ENCODE measurements at places on chromosomes 5 and 9.

GRCh38 chr9:96009690-96010472 lies 134.4 kb downstream of the ERCC6L2 start:
- DNase-seq, result no peak

GRCh38 chr9:133683586-133684120 lies 47.5 kb downstream of the DBH start:
- DNase-seq, result no peak

GRCh38 chr9:99531313-99531712 lies 290.4 kb upstream of the NR4A3 start:
- DNase-seq, result no peak

DNA sequence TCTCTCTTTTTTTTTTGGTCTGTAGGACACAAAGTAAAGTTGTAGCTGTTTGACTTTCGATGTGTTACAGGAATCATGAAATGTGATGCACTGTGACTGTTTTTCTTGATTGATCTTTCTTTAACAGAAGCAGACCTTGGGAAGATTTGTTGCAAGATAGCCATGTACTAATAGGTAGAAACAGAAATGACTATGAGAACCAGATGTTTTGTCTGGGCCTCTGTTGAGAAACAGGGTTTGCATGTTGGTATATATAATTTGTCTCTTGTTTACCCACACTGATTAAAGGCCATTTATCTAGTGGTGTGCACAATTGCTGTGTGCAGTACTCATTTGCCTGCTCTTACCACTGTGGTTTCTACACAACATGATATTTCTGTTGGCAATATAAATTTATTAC lies 125.1 kb downstream of the HACD4 start:
- no peak for DNase-seq

DNA sequence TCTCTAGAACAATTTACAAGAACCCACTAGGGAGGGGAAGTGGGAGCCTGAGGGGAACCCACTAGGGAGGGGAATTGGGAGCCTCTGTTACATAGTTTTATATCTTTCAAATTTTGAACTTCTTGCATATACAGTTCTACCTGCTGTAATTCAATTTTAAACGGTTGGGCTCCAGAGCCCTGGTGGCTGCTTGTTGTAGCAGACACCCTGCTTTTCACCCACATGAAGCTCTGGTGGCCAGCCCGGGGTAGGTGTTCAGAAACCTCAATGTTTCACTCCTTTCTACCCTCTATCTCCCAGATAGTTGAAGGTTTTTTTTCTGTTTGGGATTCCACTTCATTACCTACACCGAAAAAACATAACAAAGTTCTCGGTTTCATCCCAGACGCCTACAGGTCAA lies 124.4 kb downstream of the TMEM174 start:
- no peak for DNase-seq

DNA sequence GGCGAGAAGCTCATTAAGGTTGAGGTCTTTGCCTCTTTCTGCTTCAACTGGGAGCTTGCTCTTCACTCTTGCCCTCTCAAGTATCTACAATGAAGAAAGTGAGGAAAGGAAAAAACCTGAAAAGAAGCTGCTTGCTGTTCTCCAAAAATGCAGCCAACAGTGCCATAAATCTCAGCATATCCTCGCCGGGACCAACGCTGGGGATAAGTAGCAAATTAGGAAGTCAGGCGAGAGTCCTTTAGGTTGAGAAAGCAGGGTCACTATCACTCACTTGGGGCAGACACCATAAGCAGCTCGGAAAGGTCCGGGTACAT lies 399 bp downstream of the NUP155 start:
- DNase-seq, result no peak

DNA sequence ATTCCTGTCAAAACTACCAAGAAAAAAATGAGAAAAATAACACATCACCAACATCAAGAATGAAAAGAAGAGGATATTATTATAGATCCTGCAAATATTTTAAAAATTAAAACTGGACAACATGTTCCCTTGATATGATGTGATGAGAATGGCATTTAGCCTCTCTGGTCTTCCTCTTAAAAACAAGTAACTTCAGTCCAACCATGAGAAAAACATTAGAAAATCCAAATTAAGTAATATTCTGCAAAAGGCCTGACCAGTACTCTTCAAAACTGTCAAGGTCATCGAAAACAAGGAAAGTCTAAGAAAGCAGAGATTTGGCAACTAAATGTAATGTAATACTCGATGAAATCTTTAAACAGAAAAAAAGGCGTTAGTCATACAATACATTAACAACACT lies 167.1 kb upstream of the SNX2 start:
- no peak for DNase-seq

GRCh38 chr9:6197330-6197729 lies 18.3 kb upstream of the IL33 start:
- no peak for DNase-seq

GRCh38 chr9:129414377-129414992 lies 206.4 kb downstream of the C9orf50 start:
- DNase-seq, result no peak

DNA sequence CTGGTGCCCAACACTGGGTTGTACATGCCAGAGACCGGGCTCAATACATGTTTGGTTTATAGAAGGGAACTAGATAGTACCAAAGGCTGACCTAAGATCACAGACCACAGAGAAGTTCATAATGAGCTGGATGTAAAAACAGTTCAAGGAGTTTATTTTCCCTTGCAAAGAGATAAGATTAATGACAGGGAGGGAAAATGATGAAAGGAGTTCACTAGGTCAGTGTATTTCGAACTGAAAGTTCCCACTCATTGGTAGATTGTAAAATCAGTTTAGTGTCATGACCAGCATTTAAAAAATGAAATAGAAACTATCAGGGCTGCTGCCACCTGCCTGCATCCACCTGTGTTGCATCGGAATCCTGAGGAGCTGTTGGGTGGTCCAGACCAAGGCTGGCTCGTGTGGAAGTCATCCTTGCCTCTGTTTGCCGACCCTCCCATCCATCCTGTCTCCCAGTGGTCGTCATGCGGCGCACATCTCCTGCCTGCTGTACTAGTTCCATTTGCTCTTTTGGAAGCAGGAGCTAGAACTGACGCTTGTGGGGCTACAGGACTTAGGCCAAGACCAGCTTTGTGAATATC lies 21.1 kb downstream of the TBC1D2 start:
- no peak for DNase-seq

GRCh38 chr9:35533398-35533797 lies 43.5 kb downstream of the RUSC2 start:
- no peak for DNase-seq

- no peak for DNase-seq
Observed at GRCh38 chr5:126544087-126544740, 50.8 kb downstream of the ALDH7A1 start.

GRCh38 chr5:141514330-141515133 lies 25.7 kb downstream of the PCDHGC5 start:
- no peak for DNase-seq

GRCh38 chr9:119195521-119195920 lies 173.7 kb downstream of the BRINP1 start:
- no peak for DNase-seq

GRCh38 chr9:131386281-131386680 lies 7.6 kb upstream of the PRRC2B start:
- DNase-seq, result no peak

DNA sequence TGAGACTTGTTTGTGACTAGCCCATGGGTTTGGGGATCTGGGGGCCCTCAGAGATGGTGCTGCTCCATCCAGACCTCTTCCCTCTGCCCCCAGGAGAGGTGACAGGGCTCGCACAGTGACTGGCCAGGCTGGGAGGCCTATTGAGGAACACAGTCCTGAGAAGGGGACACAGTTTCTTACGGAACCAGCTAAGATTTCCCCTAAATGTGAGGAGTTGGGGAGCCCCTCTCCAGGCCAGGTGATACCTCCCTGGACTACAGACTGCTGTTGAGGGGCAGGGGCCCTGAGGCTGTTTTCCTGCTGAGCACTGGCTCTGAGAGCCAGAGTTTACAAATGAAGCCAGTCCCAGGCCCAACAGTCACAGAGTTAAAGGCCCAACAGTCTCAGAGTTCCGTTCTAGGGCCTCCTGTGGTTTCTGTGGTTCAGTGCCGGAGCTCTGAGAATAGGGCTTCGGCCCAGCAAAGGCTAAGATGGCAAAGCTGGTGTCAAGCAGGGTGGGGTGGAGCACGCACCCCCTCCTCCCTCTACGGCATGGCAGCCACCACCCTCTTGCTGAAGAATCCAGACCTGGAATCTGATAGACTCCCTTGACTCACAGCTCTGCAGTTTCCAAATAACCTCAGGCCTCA lies 1.1 kb upstream of the SEMA4D start:
- no peak for DNase-seq

DNA sequence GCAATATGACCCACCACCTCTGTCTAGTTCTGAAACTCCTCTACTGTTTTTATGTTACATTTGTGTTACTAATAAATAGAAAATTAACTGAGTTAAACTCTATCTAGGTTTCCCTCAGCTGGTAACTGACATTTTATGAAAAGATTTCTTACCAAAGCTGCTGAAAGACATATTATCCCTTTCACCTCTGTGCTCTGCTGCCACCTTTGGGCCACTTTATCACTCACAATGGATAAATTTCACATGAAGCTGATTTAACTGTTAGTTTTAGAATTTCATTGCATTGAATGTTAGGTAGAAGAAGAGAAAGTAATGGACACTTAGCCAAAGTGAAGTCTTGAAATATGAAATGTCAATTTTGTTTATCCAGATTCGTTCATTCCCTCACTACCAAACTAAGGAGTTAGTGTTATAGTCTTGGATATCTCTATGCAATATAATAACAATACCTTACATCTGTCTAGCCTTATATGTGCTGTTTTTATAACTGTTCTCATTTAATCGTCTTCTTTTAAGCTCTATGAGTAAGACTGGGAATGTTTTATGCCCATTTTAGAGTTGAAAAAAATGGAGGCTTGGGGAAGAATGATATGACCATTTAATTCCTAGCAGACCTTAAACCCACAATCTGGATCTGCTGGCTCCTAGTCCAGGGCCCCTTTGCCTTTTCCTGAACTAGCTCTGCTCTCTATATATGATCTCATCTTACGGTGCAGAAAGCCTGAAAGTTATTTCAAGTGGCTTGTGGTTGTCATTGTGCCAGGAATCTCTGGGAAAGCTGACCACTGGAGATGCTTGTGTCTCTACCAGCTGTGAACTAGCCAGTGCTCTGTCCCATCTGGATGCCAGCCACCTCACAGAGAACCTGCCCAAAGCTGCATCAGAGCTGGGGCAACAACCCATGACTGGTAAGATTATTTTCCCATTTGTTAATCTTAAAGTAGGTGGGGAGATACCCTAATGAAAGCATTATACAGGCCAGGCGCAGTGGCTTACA lies 97.1 kb downstream of the GOLPH3 start:
- DNase-seq, result no peak

GRCh38 chr5:16957304-16958196 lies 21.5 kb upstream of the MYO10 start:
- DNase-seq, result no peak

DNA sequence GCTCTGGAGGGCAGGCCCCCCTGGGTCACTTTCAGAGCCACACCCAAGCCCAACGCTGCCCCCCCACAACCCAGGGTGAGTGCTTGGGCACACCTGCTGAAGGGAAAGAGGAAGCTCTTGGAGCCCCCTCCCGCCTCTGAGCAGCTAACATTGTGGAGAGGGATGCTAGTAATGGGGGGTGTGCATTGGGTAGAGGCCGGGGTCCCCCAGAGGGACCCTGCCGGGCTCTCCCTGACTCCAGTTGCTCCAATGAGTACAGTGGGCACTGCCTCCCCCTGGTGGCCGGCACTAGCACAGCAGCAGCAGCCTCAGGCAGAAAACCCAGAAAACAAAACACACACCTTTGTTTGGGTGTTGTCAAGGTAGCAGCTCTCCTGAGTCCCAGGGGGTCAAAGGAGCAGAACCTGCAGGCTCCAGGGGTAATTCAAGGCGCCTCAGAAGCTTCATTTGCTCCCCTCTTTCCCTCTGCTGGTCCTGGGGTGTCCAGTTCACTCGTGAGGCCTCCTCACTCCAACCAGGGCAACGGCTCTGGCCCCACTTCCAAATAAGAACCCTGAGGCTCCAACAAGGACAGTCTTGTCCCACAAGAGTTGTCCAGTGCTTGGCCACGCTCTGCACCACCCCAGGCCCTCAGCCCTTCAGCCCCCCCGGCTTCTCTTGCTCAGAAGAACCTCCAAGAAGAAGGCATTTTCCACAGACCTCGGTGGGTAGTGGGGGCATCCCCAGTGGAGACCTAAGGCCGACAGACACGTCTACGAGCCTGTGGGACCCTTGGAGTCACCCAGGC lies 16.1 kb downstream of the GBGT1 start:
- peak; percentile 90 for DNase-seq

- no peak for DNase-seq
Observed at GRCh38 chr5:31064215-31064614, 129.3 kb upstream of the CDH6 start.

- no peak for DNase-seq
Observed at GRCh38 chr5:150404535-150404934, 8.2 kb downstream of the CD74 start.

DNA sequence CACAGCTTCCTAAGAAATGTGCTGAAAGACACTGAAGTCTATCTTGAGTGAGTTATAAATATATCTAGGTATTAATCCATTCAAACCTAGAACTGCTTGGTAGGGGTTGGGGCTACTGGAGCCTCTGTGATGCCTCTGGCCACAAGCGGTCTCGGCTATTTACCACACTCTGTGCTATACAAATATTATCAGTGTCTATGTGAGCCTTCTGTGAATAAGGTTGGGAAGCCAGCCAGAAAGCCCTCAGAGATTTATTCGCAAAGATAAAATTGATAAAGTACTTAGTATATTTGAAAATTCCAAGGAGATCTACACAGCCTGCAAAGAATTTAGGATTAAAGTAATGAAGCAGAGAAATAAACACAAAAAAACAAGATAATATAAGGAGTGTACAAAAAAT lies 41.4 kb downstream of the LIFR start:
- DNase-seq, result no peak

- DNase-seq, result no peak
Observed at GRCh38 chr5:124662181-124662781, 84.2 kb downstream of the ZNF608 start.

- no peak for DNase-seq
Observed at GRCh38 chr5:60822285-60822556, 21.8 kb downstream of the ELOVL7 start.

GRCh38 chr9:126501383-126502331 lies 112.1 kb upstream of the LMX1B start:
- DNase-seq, result no peak

DNA sequence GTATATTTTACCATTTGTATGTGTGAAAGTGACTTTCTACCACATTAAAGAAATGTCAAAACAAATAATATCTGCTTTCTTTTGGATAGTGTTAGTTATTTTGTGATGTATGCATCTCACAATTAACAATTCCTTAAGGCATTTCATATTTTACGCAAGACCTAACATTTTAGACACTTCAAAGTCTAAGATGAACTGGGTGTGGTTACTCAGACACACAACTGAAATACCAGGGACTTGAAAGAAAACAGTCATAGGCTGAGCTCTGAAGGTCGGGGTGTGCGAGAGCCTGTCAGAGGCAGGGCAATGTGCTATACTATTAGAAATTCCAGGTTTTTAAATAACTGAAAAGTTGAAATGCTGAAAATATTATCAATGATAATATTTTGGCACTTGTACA lies 44.5 kb upstream of the ZNF622 start:
- no peak for DNase-seq

DNA sequence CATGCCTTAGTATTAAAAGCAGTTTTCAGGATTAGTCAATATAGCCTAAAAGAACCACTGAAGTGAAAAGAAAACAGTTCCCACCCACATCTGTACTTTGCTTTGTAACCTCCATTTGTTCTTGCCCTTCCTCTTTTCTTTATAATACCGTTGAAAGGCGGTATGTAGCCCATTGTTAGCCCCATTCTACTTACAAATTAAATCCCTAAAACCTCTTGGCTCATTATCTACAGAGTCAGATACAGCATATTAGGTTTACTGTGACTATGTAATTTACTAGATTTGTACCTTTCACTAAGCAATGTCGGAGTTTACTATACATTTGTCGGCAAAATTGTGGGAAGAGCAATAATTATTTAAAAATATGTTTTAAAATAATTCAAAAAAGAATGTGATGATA lies 17.3 kb downstream of the ALDH1A1 start:
- no peak for DNase-seq
